GM10248 (cell line): ENCODE measurements at places on chromosomes 5 and 9.

GRCh38 chr5:149211566-149211965, 60.1 kb upstream of the AFAP1L1 start:
- DNase-seq, result no peak

GRCh38 chr5:143431789-143432188, 28.3 kb upstream of the NR3C1 start:
- no peak for DNase-seq

- DNase-seq, result no peak
Observed at GRCh38 chr5:120016717-120017382, 387.5 kb downstream of the FAM170A start.

GRCh38 chr5:148403344-148403743, 19.6 kb downstream of the FBXO38 start:
- peak; percentile 18 for DNase-seq

DNA sequence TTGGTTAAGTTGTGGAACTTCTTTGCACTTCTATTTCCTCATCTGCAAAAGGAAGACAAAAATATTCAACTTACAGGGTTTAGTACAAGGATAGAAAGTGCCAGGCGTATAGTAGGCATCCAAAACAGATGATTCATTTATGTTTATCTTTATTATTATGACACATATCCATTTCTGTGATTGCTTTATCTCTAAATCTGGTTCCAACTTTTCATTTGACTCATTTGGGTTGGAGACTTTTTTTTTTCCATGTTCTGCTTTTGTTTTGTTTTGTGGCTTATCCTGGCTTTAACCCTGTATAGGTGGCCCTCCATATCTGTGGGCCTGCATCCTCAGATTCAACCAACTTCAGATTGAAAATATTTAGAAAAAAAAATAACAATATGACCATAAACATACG, 186.7 kb upstream of the SLC24A2 start:
- DNase-seq, result no peak

GRCh38 chr5:135565725-135566421, 12.9 kb downstream of the CXCL14 start:
- peak; percentile 75 for DNase-seq

GRCh38 chr9:136703276-136703860, 9.0 kb upstream of the DIPK1B start:
- DNase-seq, result no peak
